ENCODE measurements at places on chromosomes 3 and 15.

DNA sequence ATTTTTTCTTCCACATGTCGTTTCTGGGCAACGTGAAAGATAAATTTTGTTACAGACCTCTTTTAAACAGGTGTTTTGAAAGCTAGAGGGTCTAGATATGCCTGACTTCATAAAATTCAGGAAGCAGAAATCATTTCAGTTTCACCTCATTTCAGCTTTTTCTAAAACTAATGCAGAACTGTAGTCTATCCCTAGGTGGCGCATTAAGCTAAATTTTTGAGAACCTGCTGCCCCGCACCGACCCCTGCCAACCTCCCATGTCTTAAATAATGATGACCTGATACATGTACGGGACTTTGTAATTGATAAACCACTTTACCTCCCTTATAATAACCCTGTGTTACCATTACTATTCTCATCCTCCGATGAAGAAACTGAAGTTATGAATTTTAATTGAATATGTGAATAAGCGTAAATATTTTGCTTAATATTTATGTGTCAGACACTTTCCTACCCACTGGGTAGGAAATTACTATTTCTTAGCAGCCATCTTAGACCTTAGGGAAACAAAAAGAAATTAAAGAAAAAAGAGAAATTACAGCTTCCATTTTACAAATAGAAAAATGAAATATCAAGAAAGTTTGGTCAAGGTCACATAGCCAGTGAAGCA, 78.7 kb upstream of the GCNT3 start:
- no peak for DNase-seq

- no peak for DNase-seq
Observed at GRCh38 chr15:31452595-31453557, 126.2 kb downstream of the KLF13 start.

GRCh38 chr3:114375608-114376421, 82.0 kb downstream of the TIGIT start:
- no peak for DNase-seq

GRCh38 chr3:175737646-175738572, 878.8 kb downstream of the NAALADL2 start:
- no peak for DNase-seq

GRCh38 chr15:70742928-70743327, 20.4 kb downstream of the UACA start:
- DNase-seq = no peak

DNA sequence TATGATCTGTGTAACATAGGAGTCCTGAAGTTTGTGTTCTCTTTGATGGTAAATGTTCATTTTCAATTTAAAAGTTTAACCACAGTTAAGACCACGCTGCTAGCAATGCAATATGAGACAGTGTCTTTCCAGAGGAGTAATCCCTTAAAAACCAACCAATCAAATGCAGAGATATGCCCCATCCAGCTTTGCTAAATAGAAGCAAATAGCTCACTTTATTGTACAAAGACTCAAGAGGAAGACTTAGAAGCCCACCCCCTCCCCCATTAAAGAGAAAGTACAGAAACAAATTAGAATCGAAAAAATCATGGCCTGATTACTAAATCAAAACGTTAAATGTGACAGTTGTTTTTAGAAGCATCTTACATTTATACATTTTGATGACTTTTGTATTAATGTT, 2.1 kb upstream of the ANP32A start:
- DNase-seq = no peak

DNA sequence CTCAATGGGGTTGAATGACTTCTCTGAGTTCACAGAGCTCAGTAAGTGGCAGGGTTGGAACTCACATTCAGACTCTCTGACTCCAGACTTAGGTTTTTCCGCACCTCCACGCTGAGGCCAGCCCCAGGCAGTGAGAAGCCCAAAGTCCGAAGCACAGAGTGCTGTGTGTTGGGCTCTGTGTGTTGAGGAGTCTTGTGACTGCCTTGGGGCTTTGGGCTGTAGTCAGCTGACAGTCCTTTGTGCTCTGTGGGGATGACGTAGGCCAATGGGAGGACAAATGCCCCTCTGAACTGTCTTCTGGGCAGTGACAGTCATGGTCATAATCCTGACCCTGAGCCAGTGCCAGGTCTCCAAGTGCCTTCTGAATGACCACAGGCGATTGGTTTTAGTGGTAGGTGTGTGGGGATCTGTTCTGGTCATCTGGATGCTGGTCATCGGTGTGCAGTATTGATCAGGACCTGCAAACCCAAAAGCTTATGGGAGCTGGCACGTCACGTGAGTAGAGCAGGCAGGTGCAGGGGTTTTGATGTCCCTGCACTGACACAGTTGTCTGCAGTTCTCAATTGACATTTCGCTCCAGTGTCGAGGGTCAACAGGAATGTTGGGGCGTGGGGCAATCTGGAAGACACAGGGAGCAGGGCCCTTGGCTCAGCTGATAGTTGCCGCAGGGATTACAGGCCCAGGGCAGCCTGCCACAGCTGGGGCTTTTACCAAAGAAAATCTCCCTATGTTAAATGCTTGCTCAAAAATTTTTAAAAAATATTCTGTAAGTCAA, 45.3 kb downstream of the CAPN3 start:
- no peak for DNase-seq

DNA sequence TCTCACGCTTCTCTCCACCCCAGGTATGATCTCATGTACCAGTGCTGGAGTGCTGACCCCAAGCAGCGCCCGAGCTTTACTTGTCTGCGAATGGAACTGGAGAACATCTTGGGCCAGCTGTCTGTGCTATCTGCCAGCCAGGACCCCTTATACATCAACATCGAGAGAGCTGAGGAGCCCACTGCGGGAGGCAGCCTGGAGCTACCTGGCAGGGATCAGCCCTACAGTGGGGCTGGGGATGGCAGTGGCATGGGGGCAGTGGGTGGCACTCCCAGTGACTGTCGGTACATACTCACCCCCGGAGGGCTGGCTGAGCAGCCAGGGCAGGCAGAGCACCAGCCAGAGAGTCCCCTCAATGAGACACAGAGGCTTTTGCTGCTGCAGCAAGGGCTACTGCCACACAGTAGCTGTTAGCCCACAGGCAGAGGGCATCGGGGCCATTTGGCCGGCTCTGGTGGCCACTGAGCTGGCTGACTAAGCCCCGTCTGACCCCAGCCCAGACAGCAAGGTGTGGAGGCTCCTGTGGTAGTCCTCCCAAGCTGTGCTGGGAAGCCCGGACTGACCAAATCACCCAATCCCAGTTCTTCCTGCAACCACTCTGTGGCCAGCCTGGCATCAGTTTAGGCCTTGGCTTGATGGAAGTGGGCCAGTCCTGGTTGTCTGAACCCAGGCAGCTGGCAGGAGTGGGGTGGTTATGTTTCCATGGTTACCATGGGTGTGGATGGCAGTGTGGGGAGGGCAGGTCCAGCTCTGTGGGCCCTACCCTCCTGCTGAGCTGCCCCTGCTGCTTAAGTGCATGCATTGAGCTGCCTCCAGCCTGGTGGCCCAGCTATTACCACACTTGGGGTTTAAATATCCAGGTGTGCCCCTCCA, 19.1 kb downstream of the TYRO3 start:
- no peak for DNase-seq

DNA sequence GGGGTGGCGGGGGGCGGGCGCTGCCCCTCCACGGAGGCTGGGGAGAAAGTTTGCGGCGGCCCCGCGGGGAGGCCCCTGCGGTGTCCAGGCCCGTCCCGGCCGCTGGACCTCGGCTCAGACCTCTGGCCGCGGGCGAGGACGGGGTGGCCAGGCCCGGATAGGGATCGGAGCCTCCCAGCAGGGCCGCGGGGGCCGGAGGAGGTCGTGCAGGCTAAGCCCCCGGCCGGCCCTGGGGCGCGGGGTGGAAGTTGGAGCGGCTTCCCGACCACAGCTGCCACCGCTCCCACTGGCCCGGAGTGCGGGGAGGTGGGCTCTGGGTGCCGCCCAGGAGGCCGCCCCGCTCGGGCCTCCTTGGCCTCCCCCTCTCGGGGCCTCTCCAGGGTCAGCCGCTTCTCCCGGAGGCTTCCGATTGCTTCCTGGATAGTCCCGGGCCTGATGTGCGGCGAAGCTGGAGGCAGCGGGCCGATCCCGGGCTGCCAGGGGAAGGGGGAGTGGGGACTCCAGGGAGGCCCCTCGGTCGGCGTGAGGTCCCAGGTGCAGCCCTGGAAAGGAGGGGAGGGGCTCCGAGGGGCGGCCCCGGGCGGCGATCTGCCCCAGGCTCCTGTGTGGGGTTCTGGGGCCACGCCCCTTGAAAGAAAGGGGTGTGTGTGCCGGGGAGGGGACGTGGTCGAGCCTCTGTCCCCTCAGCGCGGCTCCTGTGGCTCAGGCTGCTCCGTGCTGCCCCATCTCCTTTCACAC, 907 bp downstream of the PLXNA1 start:
- peak; percentile 74 for DNase-seq

DNA sequence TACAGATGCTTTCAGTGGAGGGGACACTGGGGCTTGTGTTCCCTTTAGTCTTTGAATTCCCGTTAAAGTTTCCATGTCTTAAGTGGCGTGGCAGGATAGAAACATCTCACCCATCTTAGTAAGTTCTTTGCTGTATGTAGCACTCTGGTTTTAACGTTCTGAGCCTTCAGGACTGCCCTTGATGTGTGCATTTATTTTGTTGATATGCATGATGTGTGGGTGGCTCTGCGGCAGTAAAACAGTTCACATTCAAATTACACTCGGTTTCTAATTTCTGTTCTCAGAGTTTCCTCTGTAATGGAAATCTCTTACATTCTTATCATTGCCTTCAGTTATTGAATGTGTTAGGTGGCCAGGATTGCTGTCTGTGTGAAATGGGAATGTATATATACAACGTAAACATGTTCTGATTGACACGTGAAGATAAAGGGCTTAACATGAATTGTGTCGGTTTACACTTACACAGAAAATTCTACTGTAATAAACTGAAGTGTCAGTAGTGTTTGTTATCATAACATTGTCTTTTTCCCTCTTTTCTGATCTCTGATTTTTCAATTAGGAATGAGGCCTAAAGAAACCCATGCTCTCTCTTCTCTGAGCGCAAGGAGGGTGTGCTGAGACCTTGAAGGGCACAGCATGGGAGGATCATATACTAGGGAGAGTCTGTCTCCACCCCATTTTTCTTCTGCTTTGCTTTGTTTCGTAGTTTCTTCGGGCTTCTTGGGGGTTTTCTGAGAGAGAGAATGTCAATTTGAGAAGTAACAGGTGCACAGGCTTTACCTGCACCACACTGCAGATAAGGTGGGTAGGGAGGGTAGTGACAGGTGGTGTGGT, 51.5 kb downstream of the IGF1R start:
- DNase-seq = no peak

- peak; percentile 53 for DNase-seq
Observed at GRCh38 chr3:5187920-5188418, 462 bp downstream of the EDEM1 start.

DNA sequence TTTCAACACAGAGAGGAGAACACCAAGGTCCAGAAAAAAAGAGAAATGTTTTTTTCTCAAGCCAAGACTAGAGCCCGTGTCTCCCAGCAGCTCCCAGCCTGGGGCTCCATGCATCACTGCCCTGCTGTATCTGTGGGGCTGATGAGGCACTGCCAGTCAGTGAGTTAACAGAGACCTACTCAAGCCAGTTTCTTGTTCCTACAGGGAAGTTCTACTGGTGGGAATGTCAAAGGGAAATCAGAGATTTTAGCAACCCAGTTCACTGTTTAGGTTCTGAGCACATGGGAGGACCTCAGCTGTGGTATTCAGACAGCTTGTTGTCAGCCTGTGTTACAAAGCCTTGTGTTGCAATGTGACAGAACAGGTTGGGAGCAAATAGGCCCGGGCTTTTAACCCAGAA, 234.3 kb downstream of the TLE3 start:
- no peak for DNase-seq

Data from HuH-7.5 (cell line).